ENCODE measurements at places on chromosomes 1 and 21.

DNA sequence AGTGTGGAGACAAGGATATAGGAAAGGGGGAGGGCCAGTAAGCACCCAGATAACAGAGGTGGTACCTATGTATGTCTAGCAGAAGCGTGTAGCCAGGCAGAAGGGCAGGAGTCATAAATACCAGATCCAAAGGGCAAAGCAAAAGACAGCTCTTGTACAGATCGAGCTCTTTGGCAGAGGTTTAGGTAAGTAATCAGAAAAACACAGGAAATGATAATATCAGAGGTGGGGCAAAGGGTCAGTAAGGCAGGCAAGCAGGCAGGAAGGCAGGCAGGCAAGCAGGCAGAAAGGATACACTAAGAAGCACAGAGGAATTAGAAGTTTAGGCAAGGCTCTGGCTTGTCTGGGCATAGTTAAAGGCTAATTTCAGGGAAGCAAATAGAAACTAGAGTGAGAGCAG is 22.7 kb upstream of the SLFNL1 start:
- DNase-seq, result no peak

- no peak for DNase-seq
These were observed 12.5 kb upstream of the GUCA2A start for GRCh38 chr1:42176902-42177519.

DNA sequence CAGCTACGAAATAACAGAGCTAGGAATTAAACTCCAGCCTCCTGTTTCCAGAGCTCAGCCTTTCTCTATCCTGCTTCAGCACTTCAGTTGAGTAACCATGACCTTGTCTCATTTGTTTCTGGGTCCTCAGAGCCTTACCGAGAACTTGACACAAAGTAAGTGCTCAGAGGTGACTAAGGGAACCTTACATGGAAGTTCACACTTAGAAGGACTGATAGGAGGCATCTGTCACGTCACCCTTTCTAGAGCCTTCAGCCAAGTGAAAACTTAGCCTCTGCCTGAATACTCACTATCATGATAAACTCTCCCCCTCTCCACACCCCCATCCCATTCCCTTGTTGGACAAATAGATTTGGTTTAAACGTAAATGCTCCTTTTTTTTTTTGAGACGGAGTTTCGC is 9.8 kb upstream of the LUZP1 start:
- no peak for DNase-seq

DNA sequence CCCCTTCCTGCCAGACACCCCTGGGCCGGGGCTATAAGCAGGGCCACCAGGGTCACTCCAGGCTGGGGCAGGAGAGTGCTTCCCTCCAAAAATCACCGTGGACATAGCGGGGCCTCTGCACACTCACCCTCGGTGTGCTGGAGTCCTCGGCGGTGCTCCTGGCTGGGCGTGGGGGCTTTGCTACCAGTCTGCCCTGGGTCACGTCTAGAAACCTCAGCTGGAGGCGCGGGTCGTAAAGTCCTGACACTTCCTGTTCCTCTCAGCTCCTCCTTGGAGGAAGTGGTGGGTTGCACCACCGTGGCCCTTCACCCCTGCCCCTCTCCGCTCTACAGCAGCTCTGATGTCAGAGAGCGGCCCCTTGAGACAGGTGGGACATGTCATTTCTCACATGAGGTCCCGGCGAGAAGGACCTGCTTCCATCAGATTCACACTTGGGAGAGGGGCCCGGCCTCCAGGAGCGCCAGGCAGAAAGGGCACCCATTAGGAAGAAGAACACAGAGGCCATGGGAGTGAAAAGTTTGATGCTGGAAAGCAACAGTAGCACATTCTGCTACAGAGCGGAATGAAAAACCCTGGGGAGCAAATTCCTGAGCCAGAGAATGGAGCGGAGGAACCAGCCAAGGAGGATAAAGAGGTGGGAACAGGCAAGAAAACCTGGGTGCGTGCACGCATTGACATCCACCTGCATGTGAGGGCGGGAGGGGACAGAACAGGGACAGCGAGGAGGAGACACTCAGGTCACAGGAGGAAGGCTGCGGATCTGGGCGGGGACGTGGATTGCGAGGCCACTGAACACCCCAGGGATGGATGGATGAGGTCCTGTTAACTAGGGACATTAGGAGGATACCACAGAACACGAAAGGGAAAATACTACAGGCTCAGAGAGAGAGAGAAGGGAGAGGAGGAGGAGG is at the start of gene ITGB2:
Gene ITGB2, minus strand, starts transcription at position 206 of the 911 bp plus-strand sequence. CDS start 10,117 bp downstream, outside the sequence.
- no peak for DNase-seq

DNA sequence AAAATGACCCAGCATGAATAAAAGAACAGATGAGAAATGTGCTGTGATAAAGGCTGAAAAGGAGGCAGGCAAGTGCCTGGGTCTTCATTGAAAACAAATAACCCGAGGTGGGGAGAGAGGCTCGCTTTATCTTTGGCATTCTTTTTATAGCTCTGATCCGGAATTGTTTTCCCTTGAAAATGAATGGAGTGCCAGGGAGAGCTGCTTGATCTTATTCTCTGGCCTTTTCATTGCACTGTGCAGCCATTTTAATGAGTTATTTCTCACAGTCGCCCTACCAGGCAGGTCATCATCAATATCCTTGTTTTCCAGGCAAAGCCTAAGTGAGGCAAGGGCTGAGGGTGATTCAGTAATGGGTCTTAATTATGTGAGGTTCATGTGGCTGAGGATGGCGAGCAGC is 39.8 kb upstream of the HLX start:
- DNase-seq, result no peak

- peak; percentile 27 for DNase-seq
These were observed 16.5 kb upstream of the PKP1 start for GRCh38 chr1:201266774-201267173.

DNA sequence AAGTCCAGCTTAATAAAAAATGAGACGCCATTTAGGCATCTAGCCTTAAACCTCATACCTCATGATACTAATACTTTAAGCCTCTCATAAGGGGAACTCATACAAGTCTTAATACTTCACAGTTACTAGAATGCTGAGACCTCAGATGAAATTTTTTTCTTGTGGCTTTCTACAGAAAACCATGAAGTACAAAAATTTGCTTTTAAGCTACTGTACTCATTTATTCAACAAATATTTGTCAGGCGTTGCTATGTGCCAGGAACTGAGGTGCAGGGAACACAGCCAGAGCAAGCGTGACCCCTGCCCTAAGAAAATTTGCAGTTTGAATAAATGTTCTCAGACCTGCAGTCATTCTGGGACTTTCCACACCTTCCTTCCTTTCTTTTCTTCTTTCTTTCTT is 150.6 kb downstream of the MRPL39 start:
- DNase-seq, result no peak

- DNase-seq, result no peak
These were observed 3.5 kb downstream of the EPHX1 start for GRCh38 chr1:225813214-225813964.

- no peak for DNase-seq
These were observed 31.8 kb downstream of the LRRN2 start for GRCh38 chr1:204653590-204654340.

DNA sequence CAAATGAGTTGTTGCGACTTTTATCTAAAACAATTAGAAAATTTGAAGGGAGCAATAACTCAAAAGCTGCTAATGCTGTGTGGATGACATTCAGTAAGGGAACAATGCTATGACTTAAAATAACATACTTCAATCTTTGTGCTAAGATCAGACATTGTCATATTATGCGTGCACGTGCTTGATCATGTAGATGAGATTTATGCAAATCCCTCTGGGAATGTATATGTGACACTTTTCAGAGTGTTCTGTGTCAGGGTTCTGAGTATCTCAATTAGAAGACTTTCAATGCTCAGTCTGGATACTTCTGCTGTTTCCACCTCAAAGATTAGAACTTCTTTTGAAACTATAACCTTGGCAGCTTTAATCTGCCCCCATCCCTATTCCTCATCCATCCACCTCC is 18.6 kb upstream of the POU2F1 start:
- DNase-seq, result no peak

DNA sequence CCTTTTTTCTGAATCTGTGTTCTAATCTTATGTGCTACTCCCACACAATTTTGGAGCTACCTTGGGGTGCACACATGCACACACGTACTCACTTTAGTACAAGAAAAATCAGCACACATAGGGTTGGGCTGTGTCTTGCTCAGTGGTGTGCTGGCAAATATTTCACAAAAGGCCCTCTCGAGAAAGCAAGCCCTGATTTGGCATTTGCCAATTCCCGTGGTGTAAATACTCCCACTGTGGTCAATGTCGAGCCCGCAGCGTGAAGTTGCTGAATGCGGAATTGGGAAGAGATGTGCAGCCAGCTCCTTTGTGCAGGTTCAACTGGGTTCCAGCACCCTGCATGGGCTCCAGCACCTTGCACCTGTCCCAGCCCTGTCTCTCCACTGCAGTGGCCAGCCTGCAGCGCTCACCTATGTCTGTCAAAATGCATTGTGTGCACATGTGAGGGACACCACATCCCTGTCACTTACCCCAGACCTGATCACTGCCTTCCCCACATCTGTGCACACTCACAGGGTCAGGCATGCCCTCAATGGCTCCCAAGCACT is 78.4 kb upstream of the WNT4 start:
- no peak for DNase-seq

DNA sequence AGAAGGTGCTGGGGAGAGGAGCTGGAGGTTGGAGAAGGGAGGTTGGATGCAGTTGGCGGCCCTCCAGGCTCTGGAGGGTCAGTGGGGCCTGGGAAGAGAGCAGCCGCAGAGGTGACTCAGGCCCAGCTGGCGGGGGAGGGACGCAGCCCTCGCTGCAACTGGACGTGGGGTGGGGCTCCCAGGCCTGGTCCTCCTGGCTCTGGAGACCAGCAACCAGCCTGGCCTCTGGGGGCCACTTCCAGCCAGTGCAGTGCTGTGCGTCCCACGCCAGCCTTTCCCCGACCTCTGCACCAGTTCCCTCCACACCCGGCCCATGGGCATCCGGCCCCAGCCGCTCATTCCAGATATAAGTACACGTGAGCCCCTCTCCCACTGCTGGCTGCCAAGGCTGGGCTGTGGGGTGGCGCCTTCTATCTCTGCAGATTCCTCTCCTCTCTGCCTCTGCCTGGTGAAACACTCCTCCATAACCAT is 38.0 kb upstream of the COL18A1 start:
- DNase-seq, result no peak

DNA sequence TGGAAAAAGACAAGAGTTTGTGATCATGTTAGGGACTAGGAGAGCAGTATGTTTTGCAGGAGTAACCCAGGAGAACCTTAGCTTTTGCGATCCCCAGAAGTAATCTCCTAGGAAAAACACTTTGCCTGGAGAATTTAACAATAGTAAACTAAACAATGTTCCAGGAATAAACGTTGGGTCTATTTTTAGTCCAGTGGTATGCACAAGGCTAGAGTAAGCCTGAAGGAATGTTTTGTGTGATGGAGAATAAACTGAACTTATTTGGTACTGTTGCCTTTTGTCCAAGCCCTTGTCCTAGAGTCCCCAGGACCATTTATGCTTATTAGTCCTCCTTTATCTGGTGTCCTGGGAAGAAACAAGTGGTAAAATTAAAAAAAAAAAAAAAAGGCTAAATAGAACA is 28.7 kb upstream of the RGS5 start:
- DNase-seq, result no peak

GRCh38 chr1:203117611-203118575 is 9.6 kb upstream of the ADORA1 start:
- no peak for DNase-seq

GRCh38 chr1:230708631-230709580 is 5.0 kb downstream of the AGT start:
- no peak for DNase-seq

GRCh38 chr1:70807088-70807664 is 240.4 kb downstream of the PTGER3 start:
- no peak for DNase-seq

GRCh38 chr1:119720866-119721440 is 9.2 kb downstream of the PHGDH start:
- DNase-seq, result no peak

Data from breast epithelium (tissue), 4 donors.